ENCODE measurements at places on chromosomes 2 and 18.

GRCh38 chr2:108587621-108588020 lies 53.4 kb downstream of the LIMS1 start:
- DNase-seq = no peak

GRCh38 chr2:109330056-109330455 lies 201.1 kb downstream of the SH3RF3 start:
- no peak for DNase-seq

GRCh38 chr2:74707837-74708236 lies 53.8 kb downstream of the SEMA4F start:
- DNase-seq = no peak

DNA sequence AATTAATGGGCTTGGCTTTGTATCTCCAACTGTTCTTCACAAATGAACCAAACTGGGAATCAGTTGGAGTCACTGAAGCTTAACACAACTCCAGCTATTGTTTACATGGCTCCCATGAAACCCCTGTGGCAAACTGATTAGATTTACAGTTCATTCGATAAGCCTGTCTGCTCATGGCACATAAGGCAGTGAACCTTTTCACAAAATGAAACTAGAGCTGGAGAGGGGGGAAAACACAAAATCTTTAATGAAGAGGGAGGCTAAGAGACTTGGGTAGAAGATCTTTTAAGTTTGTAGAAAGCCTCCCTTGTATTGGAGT lies 11.6 kb upstream of the ITGA6 start:
- no peak for DNase-seq

GRCh38 chr18:31581498-31582197 lies 10.0 kb upstream of the TTR start:
- no peak for DNase-seq

DNA sequence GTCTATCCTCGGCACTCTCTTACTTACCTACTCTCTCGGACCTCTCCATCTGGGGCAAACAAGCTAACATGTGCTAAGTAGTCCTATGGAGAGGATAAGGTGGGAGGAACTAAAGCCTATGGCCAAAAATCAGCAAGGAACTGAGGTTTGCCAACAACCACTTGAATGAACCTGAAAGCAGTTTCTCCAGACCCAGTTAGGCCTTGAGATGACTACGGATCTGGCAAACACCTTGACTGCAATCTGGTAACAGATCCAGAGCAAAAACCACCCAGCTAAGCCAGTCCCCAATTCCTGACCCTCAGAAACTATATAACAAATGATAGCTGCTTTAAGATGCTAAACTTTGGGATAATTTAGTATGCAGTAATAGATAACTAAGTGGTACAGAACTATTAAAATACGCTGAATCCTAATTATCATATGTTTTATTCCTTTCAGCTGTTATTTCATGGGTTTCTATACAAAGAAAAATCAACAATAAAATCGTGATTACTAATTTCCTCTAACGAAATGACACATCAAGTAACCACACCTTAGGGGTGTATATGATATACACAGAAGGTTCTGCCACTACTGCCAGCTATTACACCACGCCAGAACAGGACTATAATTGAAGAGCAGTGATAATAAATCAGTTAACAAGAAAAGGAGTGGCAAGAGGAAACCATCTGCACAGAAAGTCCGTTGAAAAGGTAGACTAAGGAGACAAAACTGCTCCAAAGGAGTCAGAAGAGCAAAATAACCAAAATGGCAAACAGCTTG lies 3.2 kb downstream of the FARSB start:
- no peak for DNase-seq

GRCh38 chr2:24454294-24454693 lies 36.8 kb upstream of the NCOA1 start:
- DNase-seq = no peak

Measured in stimulated activated CD4-positive, alpha-beta T cell treated with anti-CD3 and anti-CD28 coated beads, TNF-alpha, amount 100 ng/mL, for 48 hours (primary cell).